MCF 10A (cell line): ENCODE measurements at places on chromosomes 7 and 10. TPM values are rescaled to one million over a fixed set of nuclear protein-coding genes. Genes with fewer than 3 reads are reported as not detected.

The SP8 gene
- total RNA-seq, result 0.16 and 0.71 TPM in 2 replicates

DNA sequence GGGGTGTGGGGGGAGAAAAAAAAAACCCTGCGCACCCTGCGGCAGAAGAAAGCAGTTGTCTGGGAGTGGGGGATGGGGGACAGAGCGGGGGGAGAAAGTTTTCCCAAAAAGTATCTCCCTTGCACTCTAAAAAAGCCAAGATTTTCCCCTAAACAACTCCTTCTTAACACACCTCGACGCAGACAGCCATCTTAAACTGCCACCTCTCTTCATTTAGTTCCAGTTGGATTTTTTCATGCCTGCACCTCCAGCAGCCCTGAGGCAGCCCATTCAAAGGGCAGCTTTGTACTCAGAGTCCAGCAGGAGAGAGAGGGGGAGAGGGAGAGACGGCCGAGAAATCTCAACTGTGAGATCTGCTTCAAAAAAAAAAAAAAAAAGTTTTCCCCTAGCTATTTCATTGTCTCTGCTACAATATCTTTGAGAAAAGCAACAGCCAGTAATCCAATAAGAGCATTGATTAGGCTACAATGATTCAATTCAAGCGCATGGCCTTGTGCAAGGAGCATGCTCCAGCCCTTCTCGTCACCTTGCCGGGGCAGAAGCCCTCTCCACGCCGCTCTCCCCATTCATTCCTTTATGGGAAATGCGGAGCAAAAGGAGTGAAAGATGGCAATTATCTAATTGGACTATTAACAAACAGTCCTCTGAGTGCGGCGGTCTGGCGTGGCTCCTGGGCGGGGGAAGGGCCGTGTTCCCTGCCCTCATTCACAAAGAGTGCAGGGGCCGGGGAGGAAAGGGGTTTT, 939 bp upstream of the VAX1 start:
- no peak for DNase-seq
- no peak overlapping the region for H3K27ac ChIP-seq
- H3K36me3 ChIP-seq, result no peaks in the 10 kb centered on the region
- peaks cover 39% of the 10 kb centered on the region for H3K27me3 ChIP-seq
- no peak overlapping the region for H3K4me3 ChIP-seq

DNA sequence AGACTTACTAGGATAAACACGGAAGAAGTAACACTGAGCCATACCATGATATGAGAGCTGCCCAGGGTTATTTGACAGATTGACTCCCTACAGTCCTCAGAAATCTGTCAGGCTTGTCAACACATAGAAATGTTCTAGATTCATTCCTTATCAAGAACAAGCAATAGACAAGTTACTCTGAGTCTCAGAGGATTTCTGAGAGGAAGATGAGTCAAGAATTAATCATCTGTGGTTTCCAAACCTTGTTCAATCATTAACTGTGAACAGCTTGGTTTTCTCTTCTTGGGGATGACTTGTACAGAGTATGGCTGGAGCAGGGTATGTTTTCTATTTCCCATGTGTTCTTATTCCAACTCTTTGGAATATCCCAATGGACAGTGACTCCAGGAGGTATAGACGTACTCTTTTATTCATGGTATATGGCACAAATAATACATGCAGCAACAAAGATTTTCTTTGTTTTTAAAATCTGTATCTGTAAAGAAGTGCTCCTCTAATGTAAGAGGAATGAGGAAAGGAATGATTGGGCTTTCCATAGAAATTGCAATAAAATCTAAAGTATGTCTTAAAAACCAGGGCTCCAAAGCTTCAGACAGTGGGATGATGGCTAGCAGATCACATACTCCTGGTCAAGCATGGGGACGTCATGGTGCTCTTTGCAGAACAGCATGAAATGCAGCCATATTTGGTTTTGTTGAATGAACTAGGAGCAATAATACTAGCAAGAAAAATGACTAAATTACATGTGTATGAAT, 11.9 kb upstream of the SFR1 start:
- no peak overlapping the region for H3K4me3 ChIP-seq
- peaks cover 11% of the 10 kb centered on the region for H3K4me1 ChIP-seq
- no peaks in the 10 kb centered on the region for H3K27me3 ChIP-seq
- DNase-seq, result peak; percentile 70
- H3K27ac ChIP-seq, result peak overlapping the region; percentile 87

The C7orf33 gene
- total RNA-seq, result not detected in 2 replicates

The PURB gene
- total RNA-seq, result 21.3 and 27.9 TPM in 2 replicates

GRCh38 chr10:22500656-22501340, 155.5 kb downstream of the SPAG6 start:
- H3K36me3 ChIP-seq, result no peaks in the 10 kb centered on the region
- H3K27ac ChIP-seq, result no peak overlapping the region
- no peak overlapping the region for H3K4me3 ChIP-seq
- H3K27me3 ChIP-seq, result no peaks in the 10 kb centered on the region

DNA sequence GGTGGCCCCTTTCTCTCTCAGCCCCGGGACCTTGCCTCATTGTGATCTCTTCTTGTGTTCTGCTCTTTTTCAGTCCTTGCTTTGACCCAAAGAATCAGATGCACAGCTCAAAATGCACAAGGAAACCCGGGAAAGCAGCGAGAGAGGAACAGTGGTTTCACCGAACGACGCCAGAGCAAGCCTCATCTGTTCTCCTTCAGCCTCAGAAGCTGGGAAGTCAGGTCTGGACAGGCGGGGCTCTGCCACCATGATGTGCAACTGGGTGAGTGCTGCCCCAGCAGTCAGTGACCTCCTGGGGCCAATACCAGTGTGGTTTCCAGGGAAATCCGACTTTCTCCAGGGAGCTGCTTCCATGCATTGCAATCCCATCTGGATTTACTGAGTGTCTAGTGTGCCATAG, 133.4 kb downstream of the PRKCQ start:
- DNase-seq, result no peak
- no peaks in the 10 kb centered on the region for H3K27me3 ChIP-seq
- H3K4me3 ChIP-seq, result no peak overlapping the region

DNA sequence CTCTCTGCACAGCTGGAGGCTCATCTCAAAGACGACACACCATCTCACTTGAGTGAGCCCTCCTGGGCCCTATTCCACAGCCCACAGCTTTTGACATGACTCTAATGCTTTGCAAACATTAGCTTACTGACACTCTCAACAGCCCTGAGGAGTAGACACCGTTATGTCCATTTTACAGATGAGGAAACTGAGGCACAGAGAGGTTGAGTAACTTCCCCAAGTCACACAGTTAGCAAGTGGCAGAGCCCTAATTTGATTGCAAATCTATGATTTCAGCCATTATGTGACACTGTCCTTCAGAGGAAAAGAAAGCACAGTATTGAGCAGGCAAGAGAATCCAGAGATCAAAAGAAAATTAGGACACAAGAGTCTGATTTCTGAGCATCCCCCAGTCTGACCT, 16.0 kb downstream of the SLC25A13 start:
- no peak overlapping the region for H3K4me3 ChIP-seq
- H3K36me3 ChIP-seq, result peaks cover 19% of the 10 kb centered on the region
- peaks cover 50% of the 10 kb centered on the region for H3K4me1 ChIP-seq
- DNase-seq, result no peak
- H3K27me3 ChIP-seq, result no peaks in the 10 kb centered on the region

DNA sequence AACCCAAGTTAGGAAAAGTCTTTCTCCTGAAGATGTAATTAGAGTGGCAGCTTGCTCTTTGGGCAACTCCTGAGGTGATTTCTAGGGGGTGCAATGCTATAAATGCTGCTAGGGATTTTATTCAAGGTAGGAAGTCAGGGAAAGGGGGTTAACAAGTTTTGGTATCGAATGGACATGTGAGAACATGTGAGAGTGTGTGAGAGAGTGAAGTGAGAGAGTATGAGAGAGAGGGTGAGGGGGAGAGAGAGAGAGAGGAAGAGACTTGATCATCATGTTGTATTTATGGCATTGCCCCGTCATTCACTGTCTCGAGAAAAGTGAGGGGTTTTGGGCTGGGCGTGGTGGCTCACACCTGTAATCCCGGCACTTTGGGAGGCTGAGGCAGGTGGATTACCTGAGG, 50.9 kb downstream of the MCU start:
- H3K4me3 ChIP-seq, result no peak overlapping the region
- no peaks in the 10 kb centered on the region for H3K27me3 ChIP-seq
- no peak for DNase-seq
- no peaks in the 10 kb centered on the region for H3K36me3 ChIP-seq
- peaks cover 13% of the 10 kb centered on the region for H3K4me1 ChIP-seq

DNA sequence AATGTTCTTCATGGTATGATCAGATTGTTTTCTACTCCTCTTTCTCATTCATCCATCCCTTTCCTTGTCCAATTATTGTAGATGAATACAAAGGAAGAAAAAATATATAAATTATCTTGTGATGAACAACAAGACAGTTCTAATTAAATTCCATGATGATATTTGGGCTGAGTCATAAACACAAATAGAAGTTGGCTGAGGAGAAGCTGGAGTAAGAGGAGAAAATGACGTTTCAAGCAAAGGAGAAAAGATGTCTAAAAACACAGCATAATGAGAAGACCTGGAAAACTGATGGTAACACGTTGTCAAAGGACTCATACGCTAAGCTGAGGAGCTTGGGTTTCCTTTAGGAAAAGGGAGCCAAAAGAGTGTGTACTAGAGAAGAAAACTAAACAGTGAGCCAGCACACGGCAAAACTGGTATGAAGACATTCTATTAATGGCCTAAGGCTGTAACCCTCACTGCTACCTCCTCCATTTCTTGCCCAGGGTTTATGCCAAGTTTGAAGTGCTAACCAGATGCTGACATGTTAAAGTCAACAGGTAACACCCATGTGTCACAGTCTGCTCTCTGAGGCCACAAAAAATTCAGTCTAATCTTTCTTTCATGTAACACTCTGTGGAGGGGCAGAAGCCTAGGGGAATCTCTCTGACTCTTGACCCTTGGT, 26.1 kb downstream of the ZFAND4 start:
- DNase-seq, result no peak
- H3K27ac ChIP-seq, result no peak overlapping the region
- no peak overlapping the region for H3K4me3 ChIP-seq
- H3K36me3 ChIP-seq, result peaks cover 19% of the 10 kb centered on the region

GRCh38 chr7:69067397-69067796, 530.9 kb upstream of the AUTS2 start:
- H3K36me3 ChIP-seq, result no peaks in the 10 kb centered on the region
- no peaks in the 10 kb centered on the region for H3K27me3 ChIP-seq
- no peak overlapping the region for H3K4me3 ChIP-seq

DNA sequence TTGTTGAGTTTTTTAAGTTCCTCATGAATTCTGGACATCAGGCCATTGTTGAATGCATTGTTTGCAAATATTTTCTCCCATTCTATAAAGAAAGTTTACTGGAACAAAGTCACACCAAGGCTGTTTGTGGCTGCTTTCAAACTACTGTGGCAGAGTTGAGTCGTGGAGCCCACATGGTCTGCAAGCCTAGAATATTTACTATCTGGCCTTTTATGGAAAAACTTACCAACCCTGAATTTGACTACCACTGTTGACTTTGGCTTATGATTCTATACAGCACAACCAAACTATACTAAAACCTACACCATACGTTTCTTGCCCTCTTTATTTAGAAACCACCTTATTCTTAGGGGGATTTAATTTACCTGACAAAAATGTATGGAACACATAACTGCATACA, 239.1 kb downstream of the KCNMA1 start:
- peaks cover 16% of the 10 kb centered on the region for H3K4me1 ChIP-seq
- no peak overlapping the region for H3K4me3 ChIP-seq
- H3K27ac ChIP-seq, result no peak overlapping the region
- DNase-seq, result no peak
- H3K36me3 ChIP-seq, result peaks cover 6% of the 10 kb centered on the region

- no peak overlapping the region for H3K4me3 ChIP-seq
- H3K27me3 ChIP-seq, result peaks cover 15% of the 10 kb centered on the region
- no peaks in the 10 kb centered on the region for H3K36me3 ChIP-seq
- H3K4me1 ChIP-seq, result no peaks in the 10 kb centered on the region
Measured at GRCh38 chr7:45582868-45583277, 8.7 kb downstream of the ADCY1 start.
